ENCODE measurements at places on chromosomes 6 and 20.
A peak's percentile ranks its signal among the peaks of the same experiment; 100 is the strongest.

DNA sequence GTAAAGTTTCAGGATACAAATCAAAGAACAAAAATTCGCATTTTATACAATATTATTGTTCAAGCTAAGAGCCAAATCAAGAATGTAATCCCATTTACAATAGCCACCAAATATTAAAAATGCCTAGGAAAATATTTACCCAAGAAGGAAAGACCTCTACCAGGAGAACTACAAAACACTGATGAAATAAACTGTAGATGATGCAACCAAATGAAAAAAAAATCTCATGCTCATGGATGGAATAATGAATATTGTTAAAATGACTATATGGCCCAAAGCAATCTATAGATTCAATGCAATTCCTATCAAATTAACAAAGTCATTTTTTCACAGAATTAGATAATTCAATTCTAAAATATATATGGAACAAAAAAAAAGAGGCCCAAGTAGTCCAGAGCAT is 708.8 kb upstream of the MAN1A1 start:
- DNase-seq = no peak

- no peak for DNase-seq
Observed at GRCh38 chr6:25868436-25869183, 5.4 kb downstream of the SLC17A3 start.

DNA sequence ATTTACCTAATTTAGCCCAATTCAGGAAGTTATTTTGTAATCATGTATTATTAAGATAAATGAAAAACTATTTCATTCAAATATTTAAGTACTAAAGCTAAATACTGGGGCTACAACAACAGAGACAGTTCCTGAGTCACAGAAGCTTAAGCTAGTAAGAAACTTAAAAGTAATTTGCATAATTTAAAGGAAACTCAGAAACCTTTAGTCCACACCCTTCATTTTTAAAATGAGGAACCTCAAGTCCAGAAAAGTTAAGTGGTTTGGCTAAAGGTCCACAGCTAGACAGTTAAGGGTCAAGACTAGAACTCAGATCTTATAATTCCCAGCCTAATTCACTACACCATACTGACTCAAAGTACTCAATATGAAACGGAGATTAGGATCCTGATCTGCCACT is 7.2 kb downstream of the LMBRD1 start:
- DNase-seq = no peak

GRCh38 chr6:37709932-37710555 is 12.4 kb upstream of the MDGA1 start:
- no peak for DNase-seq

- no peak for DNase-seq
Observed at GRCh38 chr6:29990931-29991330, 48.6 kb downstream of the HLA-A start.

DNA sequence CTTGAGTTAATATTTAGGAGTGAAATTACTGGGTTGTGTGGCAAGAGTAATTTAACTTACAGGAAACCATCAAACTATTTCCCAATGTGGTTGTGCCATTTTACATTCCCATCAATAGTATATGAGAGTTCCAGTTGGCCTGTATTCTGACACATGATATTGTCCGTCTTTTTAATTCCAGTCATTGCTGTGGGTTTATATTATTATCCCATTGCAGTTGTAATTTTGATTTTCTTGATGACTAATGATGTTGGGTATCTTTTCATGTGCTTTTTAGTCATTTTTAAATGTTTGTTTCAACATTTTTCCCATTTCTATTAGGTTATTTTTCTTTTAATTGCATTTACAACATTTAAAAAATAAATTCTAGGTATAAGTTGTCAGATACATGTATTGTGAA is 614.0 kb downstream of the UTRN start:
- DNase-seq = peak; percentile 73

DNA sequence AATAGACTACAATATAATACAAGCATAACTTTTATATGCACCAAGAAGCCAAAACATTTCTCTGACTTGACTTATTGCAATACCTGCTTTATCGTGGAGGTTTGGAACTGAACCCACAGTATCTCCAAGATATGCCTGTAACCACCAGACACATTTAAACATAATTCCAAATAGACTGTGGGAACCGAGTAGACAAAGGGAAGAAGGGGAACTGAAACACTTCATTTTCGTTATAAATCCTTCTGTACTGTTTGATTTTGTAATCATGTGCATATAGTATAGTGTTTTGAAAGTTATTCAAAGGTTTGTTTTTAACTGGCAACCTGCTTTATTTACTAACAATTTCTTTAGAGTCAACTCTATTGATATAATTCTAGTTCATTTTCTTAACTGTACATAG is 154.9 kb upstream of the BEND6 start:
- no peak for DNase-seq

- DNase-seq = no peak
Observed at GRCh38 chr6:155221086-155221485, 42.7 kb upstream of the CLDN20 start.

DNA sequence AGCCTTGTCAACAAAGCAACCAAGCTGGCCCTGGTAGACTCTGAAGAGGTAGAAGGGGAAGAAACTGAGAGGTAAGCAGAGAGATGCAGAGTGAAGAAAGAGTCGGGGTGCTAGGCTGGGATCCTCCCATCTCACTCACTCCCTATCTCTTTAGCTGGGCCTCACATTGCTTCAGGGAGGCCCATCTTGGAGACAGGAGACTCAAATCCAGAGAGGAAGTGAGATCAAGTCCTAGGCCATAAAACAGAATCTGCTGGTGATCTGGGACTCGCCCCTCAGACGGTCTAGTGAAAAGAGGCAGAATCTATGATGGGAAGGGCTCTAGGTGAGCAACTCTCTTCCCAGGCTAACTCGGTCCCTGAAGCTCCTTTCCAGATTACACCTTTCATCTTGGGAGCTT is 659 bp upstream of the GUCA1B start:
- no peak for DNase-seq

GRCh38 chr6:20211941-20212391 is 303 bp downstream of the MBOAT1 start:
- peak; percentile 17 for DNase-seq

- DNase-seq = peak; percentile 59
Observed at GRCh38 chr20:33474097-33474873, 15.6 kb upstream of the CBFA2T2 start.

DNA sequence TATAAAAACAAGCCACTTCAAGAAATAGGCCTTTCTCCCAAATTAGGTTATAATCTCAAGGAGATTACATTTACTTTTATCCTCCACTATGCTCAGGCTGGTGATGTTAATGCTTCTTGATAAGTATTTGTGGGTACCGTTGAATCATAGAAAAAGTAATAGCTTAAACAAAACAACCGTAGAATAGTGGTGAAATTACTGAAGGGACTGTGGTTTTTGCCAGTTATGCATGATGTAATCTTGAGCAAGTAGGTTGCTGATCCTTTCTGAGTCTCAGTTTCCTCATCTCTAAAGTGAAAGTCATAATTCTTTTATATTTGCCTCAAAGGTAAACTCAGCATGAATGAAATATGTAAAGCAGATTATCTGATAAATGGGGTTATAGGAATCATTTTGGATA is 187.3 kb upstream of the JAG1 start:
- peak; percentile 89 for DNase-seq

- DNase-seq = peak; percentile 80
Observed at GRCh38 chr6:25384967-25385366, 105.8 kb downstream of the CARMIL1 start.

GRCh38 chr20:56925831-56926170 is 296.7 kb downstream of the TFAP2C start:
- no peak for DNase-seq

DNA sequence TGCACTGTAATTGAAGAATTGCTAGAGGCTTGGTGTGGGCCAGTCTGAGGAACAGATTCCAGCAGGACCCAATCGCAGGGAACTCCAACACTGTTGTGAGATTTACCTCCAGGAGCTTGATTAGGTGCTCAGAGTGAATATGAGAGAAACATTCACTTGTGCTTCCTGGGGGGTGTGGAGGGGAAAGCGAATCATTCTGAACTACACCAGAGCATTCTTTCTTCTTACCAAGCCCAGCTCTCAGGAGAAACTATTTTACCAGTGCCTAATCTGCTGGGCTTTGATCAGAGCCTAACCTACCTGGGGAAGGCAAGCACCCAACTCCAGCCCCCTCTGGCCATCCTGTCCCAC is 7.4 kb upstream of the SIRPB1 start:
- DNase-seq = no peak

DNA sequence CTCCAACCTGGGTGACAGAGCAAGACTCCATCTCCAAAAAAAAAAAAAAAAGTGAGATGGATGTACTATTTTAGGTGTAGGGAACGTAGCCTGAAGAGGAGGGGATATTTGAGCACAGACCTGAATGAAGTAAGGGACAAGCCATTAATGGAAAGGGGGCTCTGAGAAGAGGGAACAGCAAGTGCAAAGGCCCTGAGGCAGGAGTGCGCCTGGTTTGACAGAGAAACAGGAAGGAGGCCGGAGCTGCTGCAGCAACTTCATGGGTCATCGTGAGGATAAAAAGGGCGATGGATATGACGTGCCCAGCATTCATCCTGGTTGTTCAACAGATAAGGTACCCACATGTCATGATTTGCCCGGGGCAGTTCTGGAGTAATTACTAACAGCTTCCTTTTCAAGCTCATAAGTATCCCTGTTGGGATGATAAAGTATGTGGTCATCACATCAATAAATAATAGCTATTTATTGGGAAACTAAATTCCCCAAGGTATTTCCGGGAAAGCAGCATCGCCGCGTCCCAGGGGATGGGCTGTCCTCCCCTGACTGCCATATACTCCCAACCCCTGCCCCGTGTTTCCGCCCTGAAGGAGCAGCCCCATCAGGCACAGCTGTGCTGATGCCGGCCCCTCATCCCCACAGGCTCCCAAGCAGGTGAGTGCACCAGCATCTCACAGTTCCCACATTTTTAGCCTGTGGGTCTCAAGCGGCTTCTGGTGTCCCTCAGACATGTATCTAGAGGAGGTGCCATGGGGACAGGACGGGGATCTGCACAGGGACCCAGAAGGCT is 43.4 kb downstream of the DLGAP4 start:
- DNase-seq = no peak

DNA sequence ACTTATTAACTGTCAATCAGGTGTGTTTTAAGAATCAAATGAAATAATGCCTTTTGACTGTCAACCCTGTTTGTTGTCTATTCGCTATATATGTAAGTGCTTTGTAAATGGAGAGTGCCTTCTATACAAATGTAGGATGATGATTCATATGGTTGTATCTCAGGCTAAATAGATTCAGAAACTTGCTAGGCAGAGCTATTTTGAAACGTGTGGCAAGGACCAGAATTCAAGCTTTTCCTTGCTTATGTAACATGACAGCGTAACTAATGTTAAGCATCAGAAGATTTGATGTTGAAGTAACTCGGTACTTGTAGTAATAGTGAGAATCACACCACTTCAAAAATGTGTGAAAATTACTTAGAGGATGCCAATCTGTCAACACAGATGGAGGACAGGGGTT is 3.4 kb downstream of the OGFRL1 start:
- DNase-seq = peak; percentile 55

DNA sequence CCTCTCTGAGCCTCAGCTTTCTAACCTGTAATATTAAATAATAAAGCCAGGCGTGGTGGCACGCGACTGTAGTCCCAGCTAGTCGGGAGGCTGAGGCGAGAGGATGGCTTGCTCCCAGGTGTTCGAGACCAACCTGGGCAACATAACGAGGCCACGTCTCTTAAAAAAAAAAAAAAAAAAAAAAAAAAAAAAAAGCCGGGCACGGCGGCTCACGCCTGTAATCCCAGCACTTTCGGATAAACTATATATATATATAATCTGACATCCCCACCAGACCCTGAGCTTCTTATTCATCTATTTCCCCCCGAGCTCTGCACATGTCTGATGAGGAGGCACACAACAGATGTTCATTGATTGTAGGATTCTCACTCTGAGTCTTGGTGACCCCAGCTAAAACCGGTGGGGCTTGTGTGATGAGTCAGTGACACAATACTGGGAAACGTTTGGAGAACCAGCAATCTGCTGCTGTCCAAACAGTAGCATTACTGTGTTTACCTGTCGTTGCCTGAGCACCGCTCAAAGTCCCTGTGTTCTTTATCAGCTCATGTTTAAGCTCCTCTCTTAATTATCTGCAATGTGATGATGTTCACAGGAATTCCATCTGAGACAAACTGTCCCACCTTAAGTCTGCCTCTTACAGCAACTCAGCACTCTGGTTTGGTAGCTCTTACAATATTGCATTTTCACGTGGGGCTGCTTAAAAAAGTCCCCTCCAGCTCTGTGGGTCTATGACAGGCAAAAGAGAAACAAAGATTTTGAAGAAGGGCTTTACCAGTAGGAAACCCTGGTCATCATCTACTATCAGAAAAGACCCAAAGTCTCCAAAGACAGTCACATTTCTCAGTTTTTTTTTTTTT is 1.0 kb upstream of the SPATA2 start:
- no peak for DNase-seq

GRCh38 chr6:146191166-146191565 is 162.3 kb downstream of the GRM1 start:
- no peak for DNase-seq

GRCh38 chr6:75796723-75797122 is 47.7 kb downstream of the MYO6 start:
- no peak for DNase-seq

GRCh38 chr6:125953502-125953875 is 3.1 kb upstream of the HINT3 start:
- no peak for DNase-seq

- DNase-seq = no peak
Observed at GRCh38 chr20:37789408-37789807, 95.6 kb downstream of the CTNNBL1 start.

- DNase-seq = peak; percentile 45
Observed at GRCh38 chr20:45823949-45824835, 2.9 kb downstream of the TNNC2 start.

- no peak for DNase-seq
Observed at GRCh38 chr20:1390581-1391403, 2.1 kb downstream of the FKBP1A start.

- no peak for DNase-seq
Observed at GRCh38 chr20:37377346-37378081, 31.6 kb downstream of the SRC start.

GRCh38 chr6:167795321-167795811 is 31.3 kb upstream of the AFDN start:
- DNase-seq = no peak

DNA sequence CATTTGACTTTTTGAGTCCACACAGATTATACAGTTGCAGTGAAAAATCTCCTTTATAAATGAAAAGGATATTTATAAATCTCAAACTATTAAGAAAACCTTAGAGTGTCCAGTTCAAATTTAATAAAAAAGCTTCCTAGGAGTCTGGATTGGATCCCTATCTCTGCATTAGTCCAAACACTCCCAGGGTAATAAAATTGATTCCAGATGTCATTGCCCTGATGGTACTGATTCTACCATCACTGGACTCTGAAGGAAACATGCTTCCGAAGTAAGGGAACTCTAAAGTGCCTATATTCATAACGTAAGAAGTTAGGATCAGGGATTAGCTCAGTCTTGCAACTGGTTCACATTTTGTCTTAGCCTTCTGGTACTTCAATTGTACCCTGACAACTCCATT is 1325.1 kb upstream of the MAP3K7 start:
- no peak for DNase-seq

DNA sequence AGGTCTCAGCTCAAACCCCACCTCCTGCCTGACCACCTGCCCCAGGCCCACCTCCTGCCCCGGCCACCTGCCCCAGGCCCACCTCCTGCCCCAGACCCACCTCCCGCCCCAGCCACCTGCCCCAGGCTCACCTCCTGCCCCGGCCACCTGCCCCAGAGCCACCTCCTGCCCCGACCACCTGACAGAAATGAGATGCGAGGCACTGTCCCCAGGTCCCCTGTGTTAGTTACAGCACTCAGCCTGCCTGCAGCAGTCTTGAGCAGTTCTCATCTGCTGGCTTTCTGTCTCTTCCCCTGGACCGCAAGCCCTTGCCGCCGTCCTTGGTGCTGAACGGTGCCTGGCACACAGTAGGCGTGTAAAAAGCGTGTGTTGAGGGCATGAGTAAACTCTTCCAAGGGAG is 79.5 kb downstream of the CDH4 start:
- DNase-seq = no peak
